HuH-7 (cell line): ENCODE measurements at places on chromosomes 3 and 15.

DNA sequence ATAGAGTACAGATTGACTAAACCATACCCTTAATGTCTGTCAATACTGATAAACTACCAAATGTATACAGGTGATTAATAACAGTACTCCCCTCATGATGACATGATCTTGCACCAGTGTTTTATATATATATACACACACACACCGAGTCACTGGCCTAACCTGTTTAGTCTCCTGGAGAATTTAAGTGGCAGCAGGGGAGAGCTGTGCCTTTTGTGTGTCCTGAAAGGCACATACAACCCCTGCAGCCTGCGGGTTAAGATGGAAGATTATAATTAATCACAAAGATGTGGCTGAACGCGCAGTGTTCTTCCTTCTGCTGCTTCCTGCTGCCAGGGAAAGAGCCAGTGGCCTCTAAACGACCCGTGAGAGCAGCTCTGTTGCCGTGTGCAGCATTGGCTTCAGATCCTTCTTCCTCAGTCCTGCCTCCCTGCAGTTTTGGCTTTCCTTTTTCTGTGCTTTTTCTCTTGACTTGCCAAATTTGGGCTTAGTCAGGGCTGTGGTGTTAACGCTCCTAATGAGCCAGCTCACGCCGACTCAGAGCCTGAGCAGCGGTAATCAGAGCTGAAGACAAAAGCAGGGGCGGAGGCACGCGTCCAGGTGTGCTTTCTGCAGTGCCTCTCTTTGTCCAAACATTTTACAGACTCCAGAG, 42.5 kb upstream of the UBE3A start:
- DNase-seq, result no peak

- no peak for DNase-seq
Measured at GRCh38 chr15:95549168-95549738, 781.2 kb upstream of the NR2F2 start.

DNA sequence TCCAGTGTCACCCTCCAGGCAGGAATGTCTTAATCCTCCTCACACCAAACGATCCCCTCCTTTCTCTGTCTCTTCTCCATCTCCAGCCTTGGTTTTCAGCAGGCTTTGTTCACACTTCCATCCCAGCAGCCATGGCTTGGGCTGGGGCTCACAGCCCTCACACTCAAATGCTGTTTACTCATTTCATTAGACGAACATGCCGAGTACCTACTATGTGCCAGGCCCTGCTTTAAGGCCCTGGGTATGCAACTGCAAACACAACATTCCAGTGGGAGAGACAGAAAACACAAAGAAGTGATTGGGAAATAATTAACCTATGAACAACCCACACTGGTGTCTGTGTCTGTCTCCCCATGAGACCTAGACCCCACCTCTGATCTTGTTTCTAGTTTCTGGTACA, 43.9 kb downstream of the LYZL4 start:
- DNase-seq, result no peak

- DNase-seq, result no peak
Measured at GRCh38 chr3:32709346-32709745, 24.4 kb downstream of the CNOT10 start.

DNA sequence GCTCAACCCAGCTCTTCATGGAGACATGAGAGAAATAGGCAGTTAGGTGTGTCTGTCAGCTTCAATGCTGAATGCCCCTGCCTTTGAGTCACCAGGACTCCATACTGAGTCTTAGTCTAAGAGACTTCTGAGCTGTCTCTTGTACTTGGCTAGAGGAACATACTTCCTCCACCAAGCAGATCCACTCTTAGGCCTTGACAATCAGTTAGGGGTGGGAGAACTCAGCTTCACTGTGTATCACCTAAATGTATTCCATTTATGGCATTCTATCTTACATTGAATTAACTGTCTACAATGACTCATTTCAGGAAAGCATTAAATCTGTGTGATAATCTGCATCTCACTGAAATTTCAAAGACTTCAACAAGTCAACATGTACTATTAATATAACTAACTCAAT, 66.0 kb downstream of the STAC start:
- no peak for DNase-seq

GRCh38 chr3:39415983-39416382, 9.5 kb downstream of the RPSA start:
- no peak for DNase-seq

DNA sequence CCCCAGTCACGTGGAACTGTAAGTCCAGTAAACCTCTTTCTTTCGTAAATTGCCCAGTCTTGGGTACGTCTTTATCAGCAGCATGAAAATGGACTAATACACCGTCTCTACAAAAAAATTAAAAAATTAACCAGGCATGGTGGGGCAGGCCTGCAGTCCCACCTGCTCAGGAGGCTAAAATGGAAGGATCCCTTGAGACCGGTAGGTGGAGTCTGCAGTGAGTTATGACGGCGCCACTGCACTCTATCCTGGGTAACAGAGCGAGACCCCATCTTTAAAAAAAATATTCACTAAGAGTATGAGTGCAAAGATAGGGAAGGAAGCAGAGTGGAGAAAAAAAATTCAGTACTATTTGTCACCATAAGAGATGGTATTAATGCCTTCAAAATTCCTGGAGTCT, 25.6 kb downstream of the SEC11A start:
- DNase-seq, result no peak

DNA sequence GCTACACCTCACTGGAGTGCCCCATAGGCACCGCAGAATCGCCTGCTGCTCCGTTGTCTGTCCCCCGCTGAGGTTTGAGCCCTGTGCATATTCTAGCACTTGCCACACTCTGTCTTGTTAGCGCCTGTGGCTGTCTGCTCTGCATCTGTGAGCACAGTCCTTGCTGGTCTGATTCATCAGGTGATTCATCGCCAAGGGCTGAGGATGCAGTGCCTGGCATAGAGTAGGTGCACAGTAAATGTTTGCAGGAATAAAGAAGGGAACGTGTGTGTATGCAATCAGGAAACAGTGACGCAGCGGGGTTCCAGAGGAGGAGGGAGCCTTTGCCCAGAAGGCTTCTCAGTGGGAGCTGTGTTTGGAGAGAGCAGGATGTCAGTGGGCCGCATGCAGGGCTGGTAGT, 124.0 kb upstream of the PLXNA1 start:
- DNase-seq, result no peak

DNA sequence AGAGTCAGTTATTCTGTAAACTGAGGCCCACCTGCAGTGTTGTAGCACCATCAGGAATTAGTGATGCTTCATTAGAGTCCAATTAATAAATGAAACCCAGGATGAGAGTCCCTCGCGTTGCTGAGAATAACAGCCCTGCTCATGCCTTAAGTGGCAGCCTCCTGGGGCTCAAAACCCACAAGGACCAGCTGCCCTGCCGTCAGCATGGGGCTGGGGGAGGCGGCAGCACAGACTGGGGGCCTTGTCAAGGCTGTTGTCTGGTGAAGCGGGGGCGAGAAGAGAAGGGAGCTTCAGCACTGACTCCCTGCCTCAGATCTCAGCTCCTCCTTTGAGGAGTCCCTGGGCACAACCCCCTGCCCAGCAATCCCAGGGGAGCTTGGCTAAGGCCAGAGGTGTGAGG, 21.0 kb downstream of the CCDC33 start:
- no peak for DNase-seq

GRCh38 chr15:62841269-62841628, 201.3 kb upstream of the TPM1 start:
- DNase-seq, result no peak

DNA sequence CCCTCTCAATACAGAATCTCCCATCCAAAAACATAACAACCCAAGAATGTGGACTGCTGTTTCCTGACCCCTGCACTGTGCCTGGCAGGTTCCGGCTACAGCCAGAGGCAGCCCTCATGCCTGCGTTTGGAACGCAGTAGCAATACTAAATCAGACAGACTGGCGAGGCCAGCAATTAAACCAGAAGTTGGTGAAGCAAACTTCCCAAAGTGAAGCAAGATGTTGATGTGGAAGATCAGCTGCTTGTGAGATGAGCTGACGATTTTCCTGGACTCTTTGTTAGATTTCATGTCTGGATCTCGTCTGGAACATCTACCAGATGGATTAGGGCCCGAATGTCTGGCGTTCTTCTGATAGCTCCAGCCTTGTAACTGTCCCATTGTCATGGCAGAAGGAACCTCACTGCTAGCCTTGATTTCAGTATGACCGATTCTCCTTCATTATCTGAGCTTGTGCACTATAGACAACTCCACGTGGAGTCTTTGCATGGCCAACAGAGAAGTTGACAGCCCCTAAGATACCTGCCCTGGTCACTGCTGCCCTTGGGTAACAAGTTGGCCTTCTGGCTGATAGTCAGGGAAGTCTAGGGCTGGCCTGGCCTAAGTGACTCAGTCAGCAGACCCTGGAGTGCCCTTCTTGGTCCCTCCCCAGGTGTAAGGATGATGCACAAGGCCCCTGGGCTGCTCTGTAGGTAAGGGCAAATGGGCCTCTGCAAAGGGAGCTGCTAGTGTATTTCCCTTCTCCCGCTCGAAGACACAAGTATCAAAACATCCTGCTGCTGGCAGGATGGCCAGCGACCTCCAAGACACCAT, 126.5 kb downstream of the ADAMTS17 start:
- no peak for DNase-seq

DNA sequence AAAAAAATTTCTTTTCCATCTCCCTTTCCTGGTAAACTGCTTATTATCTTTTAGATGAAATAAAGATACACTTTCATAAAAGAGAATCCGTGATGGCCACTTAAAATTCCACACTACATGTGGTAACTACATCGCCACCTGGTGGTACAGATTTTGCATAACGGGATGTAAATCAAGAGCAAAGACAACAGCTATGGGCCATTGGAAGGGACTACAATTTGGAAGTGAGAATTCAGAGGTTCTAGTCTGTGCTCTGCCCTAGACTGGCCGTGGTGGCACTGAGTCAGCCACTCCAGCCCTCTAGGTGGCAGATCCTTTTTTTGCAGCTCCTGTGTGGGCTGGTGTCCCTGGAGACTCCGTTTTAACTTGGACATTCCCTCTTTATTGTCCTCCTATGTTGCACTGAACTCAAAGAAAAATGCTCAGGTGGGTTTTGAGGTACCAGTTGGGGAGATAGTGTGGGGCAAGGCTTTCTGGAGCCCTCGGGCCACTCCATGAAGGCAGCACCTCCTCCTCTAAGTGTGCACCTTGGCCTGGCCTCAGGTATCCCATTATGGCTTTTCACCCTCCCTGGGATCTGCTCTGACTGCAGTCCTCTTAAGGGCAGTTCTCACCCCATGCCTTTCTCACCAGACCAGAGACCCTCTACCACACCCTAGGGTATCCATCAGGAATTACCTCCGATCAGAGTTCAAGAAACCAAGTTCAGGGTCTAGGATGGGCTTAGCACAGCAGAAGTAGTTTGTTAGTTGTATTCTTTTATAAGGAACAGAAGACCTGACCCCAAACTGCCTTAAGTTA, 54.9 kb downstream of the SPSB4 start:
- DNase-seq, result peak; percentile 63

- no peak for DNase-seq
Measured at GRCh38 chr15:77414789-77415442, 5.0 kb downstream of the PEAK1 start.

DNA sequence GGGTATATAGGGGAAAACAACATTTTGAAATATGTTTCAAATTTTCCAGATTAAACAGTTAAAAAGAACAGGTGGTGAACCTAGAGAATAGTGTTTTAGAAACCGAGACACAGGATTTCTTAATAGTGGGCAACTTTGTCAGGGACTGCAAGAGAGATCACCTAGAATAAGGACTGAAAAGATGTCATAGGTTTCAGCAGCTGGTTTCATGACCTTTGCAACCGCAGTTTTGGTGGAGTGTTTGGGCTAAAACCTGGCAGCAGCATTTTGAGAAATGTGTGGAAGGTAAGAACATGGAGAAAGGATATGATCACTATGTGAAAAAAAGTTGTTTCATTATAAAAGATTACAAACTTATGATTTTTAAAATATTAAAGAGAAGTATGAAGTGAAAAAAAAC, 34.9 kb downstream of the PRKCI start:
- no peak for DNase-seq

DNA sequence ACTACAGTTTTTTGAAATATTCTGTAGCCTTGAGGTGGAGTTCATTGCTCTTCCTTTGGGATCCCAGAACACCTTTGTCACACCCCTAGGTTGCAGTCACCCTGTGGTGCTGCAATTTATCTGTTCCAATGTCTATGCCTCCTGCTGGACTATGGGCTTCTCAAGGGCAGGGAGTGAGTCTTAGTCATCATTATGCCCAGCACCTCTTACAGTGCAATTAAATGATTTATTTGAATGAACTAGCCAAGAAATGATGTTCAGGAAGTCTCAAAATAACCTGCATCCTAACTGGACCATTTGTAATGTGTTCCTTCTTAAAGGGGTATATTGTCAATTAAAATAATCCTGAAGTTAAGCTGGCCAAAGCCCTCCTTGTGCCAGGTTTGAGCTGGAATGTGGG, 28.5 kb downstream of the SHC4 start:
- DNase-seq, result no peak

- DNase-seq, result no peak
Measured at GRCh38 chr15:36161771-36162212, 417.6 kb upstream of the CDIN1 start.

GRCh38 chr15:39392469-39393047, 188.3 kb upstream of the THBS1 start:
- no peak for DNase-seq

GRCh38 chr3:64853456-64853855, 165.7 kb upstream of the ADAMTS9 start:
- no peak for DNase-seq

DNA sequence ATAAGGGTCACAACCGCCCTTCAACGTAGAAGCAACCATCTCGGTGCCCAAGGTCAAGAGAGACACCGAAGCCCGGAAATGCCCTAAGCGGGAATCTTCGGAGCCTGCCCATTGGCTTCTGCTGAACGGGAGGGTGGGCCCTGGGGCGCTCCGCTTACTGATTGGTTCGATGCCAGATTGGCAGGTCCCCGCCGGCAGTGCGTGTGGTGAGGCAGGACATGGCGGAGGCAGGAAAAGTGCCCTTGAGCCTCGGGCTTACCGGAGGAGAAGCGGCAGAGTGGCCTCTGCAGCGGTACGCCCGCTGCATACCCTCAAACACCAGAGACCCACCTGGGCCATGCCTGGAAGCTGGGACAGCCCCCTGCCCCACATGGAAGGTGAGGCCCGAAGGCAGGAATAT, at the start of gene REC114:
TSS of gene REC114 (plus strand) at position 197 of the 400 bp plus-strand sequence. CDS start at position 219, 22 bp downstream.
- no peak for DNase-seq

GRCh38 chr15:69443032-69443611, 9.5 kb upstream of the RPLP1 start:
- no peak for DNase-seq
